ENCODE measurements at places on chromosomes 13 and 19. TPM values are rescaled to one million over a fixed set of nuclear protein-coding genes. Genes with fewer than 3 reads are reported as not detected.

KLK10 gene
- total RNA-seq, result not detected

MTUS2 gene
- total RNA-seq, result not detected

CRX gene
- total RNA-seq, result not detected

IFI30 gene
- 4.5 TPM for total RNA-seq

CILP2 gene
- total RNA-seq, result not detected

SCEL gene
- total RNA-seq, result not detected

DZIP1 gene
- total RNA-seq, result 0.26 TPM

TEX101 gene
- not detected for total RNA-seq

Measured in dermis lymphatic vessel endothelial cell (primary cell).